ENCODE measurements at places on chromosomes 7 and 10. TPM values are rescaled to one million over a fixed set of nuclear protein-coding genes. Genes with fewer than 3 reads are reported as not detected.

The FOXP2 gene
- not detected for total RNA-seq

DNA sequence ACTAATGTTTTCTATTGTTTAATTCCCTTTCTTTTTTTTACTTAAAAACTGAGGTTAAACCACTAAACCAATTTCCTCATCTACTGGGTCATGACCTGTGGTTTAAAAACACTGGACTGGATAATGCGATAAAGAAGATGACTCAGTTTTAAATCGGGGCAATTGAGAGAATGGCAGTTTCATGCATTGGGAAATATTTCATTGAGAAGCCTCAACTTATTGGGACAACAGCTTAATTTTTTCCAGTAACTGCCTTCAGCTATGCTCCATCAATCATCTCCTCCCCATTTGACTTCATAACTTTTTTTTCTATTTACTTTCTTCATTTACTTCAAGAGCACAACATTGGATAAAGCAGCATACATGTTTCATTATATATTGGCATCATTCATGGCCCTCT, 61.8 kb upstream of the MET start:
- no peak overlapping the region for H3K27ac ChIP-seq
- H3K27me3 ChIP-seq, result peaks cover 40% of the 10 kb centered on the region
- no peaks in the 10 kb centered on the region for H3K36me3 ChIP-seq
- no peak for DNase-seq
- no peaks in the 10 kb centered on the region for H3K4me1 ChIP-seq
- no peak overlapping the region for H3K4me3 ChIP-seq

DNA sequence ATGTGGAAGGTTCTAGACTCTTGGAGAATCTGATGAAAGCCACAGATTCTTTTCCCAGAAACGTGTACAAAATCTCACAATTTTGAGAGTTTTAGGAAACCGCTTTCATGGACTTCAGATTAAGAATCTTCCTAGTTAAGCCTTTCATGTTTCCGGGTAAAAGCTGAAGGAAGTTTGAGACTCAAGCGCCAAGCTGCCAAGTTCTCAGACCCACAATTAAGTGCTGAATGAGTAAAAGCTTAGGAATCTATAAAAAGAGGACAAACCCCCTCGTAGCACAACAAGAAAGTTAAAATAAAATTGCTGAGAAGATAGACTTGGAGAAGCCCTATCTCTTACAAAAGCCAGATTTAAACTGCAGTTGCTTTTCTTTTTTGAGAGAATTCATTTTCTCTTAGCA, 99.6 kb downstream of the ST8SIA6 start:
- H3K4me3 ChIP-seq, result no peak overlapping the region
- peaks cover 36% of the 10 kb centered on the region for H3K27me3 ChIP-seq
- no peak for DNase-seq
- H3K36me3 ChIP-seq, result no peaks in the 10 kb centered on the region

GRCh38 chr10:102616066-102616770, 28.1 kb upstream of the TRIM8 start:
- DNase-seq, result no peak
- H3K27ac ChIP-seq, result no peak overlapping the region
- H3K27me3 ChIP-seq, result no peaks in the 10 kb centered on the region
- H3K4me1 ChIP-seq, result peaks cover 28% of the 10 kb centered on the region
- H3K4me3 ChIP-seq, result no peak overlapping the region

- no peaks in the 10 kb centered on the region for H3K36me3 ChIP-seq
- H3K4me1 ChIP-seq, result no peaks in the 10 kb centered on the region
- no peak overlapping the region for H3K27ac ChIP-seq
- H3K27me3 ChIP-seq, result no peaks in the 10 kb centered on the region
- no peak overlapping the region for H3K4me3 ChIP-seq
These were observed 508.3 kb upstream of the ADARB2 start for GRCh38 chr10:2245580-2245979.

GRCh38 chr7:138033241-138033640, 31.4 kb upstream of the CREB3L2 start:
- H3K4me1 ChIP-seq, result no peaks in the 10 kb centered on the region
- H3K27me3 ChIP-seq, result no peaks in the 10 kb centered on the region
- no peak overlapping the region for H3K27ac ChIP-seq
- H3K36me3 ChIP-seq, result no peaks in the 10 kb centered on the region

DNA sequence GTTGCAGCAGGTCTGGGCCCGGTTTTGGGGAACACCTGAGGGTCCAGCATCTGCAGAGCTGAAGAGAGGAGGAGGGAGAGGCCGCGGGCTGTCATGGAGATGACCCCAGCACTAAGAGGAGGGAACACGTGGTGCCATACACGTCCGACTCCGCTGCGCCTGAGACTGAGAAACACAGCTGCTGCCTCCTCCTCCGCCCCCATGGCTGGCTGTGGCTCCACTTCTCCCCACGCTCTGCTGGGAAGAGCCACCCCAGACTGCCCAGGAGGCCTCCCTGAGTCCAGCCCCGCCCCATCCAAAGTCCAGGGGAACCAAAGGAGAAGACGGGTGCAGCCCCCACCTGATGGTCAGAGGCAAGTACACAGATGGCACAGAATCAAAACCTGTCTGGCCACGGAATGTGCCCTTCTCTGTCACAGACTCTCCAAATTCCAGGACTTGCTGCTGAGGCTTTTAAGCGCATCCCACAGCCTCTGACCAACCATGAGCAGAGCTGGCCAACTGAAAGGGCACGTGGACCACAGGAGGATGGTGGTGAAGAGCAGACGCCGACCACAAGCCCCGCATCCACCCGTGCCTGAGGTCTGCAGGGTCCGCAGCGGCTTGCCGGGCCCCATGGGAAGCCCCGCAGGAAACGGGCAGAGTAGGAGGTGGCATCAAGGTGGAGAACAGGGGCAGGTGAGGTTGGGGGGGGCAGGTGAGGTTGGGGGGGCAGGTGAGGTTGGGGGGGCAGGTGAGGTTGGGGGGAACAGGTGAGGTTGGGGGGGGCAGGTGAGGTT, 24.0 kb downstream of the STK32C start:
- peaks cover 9% of the 10 kb centered on the region for H3K27me3 ChIP-seq
- H3K36me3 ChIP-seq, result no peaks in the 10 kb centered on the region
- no peak for DNase-seq

GRCh38 chr7:131164025-131164925, 163.4 kb upstream of the MKLN1 start:
- H3K27me3 ChIP-seq, result peaks cover under 1% of the 10 kb centered on the region
- no peak overlapping the region for H3K4me3 ChIP-seq
- no peak for DNase-seq
- H3K36me3 ChIP-seq, result no peaks in the 10 kb centered on the region
- no peaks in the 10 kb centered on the region for H3K4me1 ChIP-seq

The SLC26A3 gene
- total RNA-seq, result not detected

DNA sequence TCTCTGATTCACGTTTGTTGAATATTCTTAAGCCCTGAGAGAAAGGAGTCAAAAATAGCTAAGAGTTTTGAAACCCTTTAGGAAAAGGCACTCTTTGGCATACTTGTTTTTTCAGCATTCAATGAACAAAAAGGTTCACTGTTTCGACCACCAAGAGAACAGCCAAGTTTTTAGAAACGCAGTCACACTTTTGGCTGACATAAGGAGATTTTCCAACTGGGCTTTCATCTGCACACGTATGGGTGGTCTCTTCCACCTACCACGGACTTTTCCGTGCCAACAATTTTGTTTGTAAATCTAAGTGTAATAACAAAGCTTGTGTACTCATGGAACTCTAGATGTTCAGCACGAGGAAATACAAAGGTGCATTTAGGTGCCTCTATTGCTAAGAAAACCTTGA, 270.3 kb downstream of the WDR11 start:
- H3K36me3 ChIP-seq, result no peaks in the 10 kb centered on the region
- no peak overlapping the region for H3K4me3 ChIP-seq
- no peak for DNase-seq
- no peak overlapping the region for H3K27ac ChIP-seq

- H3K36me3 ChIP-seq, result no peaks in the 10 kb centered on the region
- DNase-seq, result no peak
- peaks cover 4% of the 10 kb centered on the region for H3K4me1 ChIP-seq
- H3K4me3 ChIP-seq, result no peak overlapping the region
- no peak overlapping the region for H3K27ac ChIP-seq
- peaks cover 9% of the 10 kb centered on the region for H3K27me3 ChIP-seq
These were observed 79.1 kb downstream of the USP6NL start for GRCh38 chr10:11532306-11532705.

- no peaks in the 10 kb centered on the region for H3K27me3 ChIP-seq
- no peak for DNase-seq
- no peak overlapping the region for H3K27ac ChIP-seq
- H3K4me3 ChIP-seq, result no peak overlapping the region
- peaks cover 3% of the 10 kb centered on the region for H3K36me3 ChIP-seq
These were observed 103.0 kb downstream of the RNF216 start for GRCh38 chr7:5678295-5679047.

GRCh38 chr7:116554436-116554835, 29.6 kb downstream of the CAV1 start:
- no peaks in the 10 kb centered on the region for H3K4me1 ChIP-seq
- no peak overlapping the region for H3K27ac ChIP-seq
- no peak for DNase-seq
- peaks cover 39% of the 10 kb centered on the region for H3K27me3 ChIP-seq

The GPR26 gene
- total RNA-seq, result not detected

DNA sequence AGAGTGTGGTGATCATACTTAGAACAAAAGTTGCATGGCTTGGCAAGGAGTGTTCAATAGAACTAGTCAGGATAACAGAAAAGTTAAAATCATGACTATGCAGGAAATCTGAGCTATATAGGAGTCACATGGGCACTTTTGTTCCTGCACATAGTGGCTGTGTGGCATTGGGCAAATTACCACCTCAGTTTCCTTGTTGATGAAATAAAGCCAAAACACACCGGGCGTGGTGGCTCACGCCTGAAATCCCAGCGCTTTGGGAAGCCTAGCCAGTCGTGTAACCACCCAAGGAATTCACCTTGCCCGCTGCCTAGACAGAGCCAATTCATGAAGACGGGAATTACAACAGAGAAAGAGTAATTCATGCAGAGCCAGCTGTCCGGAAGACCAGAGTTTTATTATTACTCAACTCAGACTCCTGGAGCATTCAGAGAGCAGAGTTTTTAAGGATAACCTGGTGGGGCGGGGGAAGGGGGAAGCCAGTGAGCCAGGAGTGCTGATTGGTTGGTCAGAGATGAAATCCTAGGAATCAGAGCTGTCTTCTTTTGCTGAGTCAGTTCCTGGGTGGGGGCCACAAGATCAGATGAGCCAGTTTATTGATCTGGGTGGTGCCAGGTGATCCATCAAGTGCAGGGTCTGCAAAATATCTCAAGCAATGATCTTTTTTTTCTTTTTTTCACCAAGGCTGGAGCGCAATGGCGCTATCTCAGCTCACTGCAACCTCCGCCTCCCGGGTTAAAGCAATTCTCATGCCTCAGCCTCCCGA, 6.4 kb upstream of the MKRN1 start:
- DNase-seq, result no peak
- no peaks in the 10 kb centered on the region for H3K36me3 ChIP-seq
- no peak overlapping the region for H3K27ac ChIP-seq
- no peak overlapping the region for H3K4me3 ChIP-seq
- H3K27me3 ChIP-seq, result no peaks in the 10 kb centered on the region

The RBP3 gene
- total RNA-seq, result not detected

DNA sequence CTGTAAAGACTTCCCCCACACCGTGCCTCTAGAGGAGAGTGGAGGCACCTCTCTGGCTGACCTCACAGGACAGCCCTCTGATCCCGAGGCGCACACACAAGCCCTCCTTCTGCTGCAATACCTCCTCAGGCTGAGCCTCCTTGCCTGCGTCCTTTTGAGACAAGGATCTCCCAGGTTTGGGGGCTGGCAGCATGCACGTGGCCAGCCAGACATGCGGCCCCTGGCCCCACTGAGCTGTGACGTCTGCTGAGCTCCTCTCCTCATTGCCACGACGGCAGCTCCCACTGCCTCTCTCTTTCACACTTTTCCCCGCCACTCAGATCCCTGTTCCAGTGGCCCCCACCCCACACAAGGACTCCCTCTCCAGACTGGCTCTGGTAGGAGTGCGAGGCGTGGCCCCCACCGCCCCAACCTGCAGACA, 12.2 kb upstream of the DNAAF5 start:
- no peak for DNase-seq
- H3K36me3 ChIP-seq, result peaks cover 3% of the 10 kb centered on the region
- peaks cover 5% of the 10 kb centered on the region for H3K27me3 ChIP-seq
- H3K4me3 ChIP-seq, result no peak overlapping the region

The CPA1 gene
- not detected for total RNA-seq

The ACTR3C gene
- 4.9 TPM for total RNA-seq

The ACBD7 gene
- total RNA-seq, result 2.6 TPM

The HOXA3 gene
- total RNA-seq, result not detected

The SLC18A3 gene
- total RNA-seq, result not detected

DNA sequence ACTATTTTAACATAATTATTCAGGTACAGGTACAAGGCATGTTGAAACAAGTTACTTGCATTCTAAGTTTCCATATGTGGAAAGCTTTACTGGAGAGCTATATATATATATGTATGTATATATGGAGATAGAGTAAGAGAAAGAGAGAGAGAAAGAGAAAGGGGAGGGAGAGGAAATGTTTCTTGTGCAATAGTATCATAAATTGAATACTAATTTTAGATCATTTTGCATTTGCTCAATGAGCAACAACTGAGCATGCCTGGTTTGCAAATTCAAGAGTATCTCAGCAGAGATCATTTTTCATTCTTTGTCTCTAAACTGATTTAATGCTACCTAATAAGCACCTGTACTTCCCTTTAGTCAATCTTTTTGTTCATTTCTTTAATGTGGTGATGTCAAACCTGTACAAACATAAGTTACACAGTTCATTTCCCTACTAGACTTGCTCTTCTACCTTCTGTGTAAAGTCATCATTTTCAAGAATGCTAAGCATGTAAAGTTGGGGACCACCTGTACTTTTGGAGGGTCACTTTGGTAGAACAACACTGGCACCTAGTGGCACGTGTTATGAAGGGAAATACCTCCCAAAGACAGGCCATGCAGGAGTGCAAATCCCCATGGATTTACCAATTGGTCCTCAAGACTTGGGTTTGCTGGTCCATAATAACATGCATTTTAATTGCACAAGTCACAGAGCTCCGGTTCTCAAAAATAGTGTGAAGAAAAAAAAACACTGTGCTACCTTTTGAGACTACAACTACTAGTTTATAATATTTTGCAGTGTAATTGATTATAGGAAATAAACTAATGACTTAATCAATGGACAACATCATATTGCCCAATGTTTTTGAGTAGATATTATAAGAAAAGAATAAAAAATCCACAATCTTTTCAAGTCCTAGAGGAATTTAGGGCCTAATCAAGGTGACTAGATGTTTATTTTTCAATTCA, 431.2 kb upstream of the IGFBP3 start:
- no peak overlapping the region for H3K27ac ChIP-seq
- H3K27me3 ChIP-seq, result no peaks in the 10 kb centered on the region
- no peaks in the 10 kb centered on the region for H3K4me1 ChIP-seq
- DNase-seq, result no peak
